ENCODE measurements at places on chromosomes 3 and 15. TPM values are rescaled to one million over a fixed set of nuclear protein-coding genes. Genes with fewer than 3 reads are reported as not detected.

The ULK4 gene
- 5.9 TPM for total RNA-seq

The CELSR3 gene
- total RNA-seq = 9.9 TPM

The GPR176 gene
- total RNA-seq = 4.2 TPM

The RGMA gene
- total RNA-seq = 3.3 TPM

The NFKBIZ gene
- 44.9 TPM for total RNA-seq

The MITF gene
- 15.5 TPM for total RNA-seq

The TRIP4 gene
- 15.5 TPM for total RNA-seq

GRCh38 chr15:68833700-68834331 lies 13.1 kb upstream of the ANP32A start:
- no peaks in the 10 kb centered on the region for H3K4me1 ChIP-seq
- H3K36me3 ChIP-seq = no peaks in the 10 kb centered on the region
- no peak overlapping the region for H3K27ac ChIP-seq
- no peak for DNase-seq
- no peaks in the 10 kb centered on the region for H3K27me3 ChIP-seq
- H3K4me3 ChIP-seq = no peak overlapping the region

GRCh38 chr3:188979669-188980310 lies 192.0 kb upstream of the TPRG1 start:
- DNase-seq = no peak
- H3K4me3 ChIP-seq = no peak overlapping the region
- H3K27me3 ChIP-seq = no peaks in the 10 kb centered on the region
- H3K36me3 ChIP-seq = no peaks in the 10 kb centered on the region

- H3K4me3 ChIP-seq = no peak overlapping the region
- no peaks in the 10 kb centered on the region for H3K4me1 ChIP-seq
- H3K27me3 ChIP-seq = no peaks in the 10 kb centered on the region
- H3K27ac ChIP-seq = no peak overlapping the region
- DNase-seq = no peak
- no peaks in the 10 kb centered on the region for H3K36me3 ChIP-seq
These were observed 158.8 kb downstream of the PDZRN3 start for GRCh38 chr3:73465926-73466325.

DNA sequence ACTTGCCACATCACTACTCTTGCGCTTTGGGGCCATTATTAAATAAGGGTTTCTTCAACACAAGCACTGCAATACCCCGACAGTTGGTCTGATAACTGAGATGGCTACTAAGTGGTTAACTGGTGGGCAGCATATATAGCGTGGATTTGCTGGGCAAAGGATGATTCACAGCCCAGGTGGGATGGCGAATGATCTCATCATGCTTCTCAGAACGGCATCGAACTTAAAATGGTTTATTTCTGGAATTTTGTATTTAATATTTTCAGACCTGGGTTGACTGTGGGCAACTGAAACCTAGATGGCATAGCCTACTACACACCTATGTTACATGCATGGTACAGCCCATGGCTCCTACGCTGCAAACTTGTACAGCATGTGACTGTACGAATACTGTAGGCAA lies 26.8 kb upstream of the TKT start:
- DNase-seq = no peak
- H3K4me3 ChIP-seq = no peak overlapping the region
- H3K4me1 ChIP-seq = no peaks in the 10 kb centered on the region
- H3K36me3 ChIP-seq = peaks cover 11% of the 10 kb centered on the region
- H3K27ac ChIP-seq = no peak overlapping the region
- no peaks in the 10 kb centered on the region for H3K27me3 ChIP-seq

DNA sequence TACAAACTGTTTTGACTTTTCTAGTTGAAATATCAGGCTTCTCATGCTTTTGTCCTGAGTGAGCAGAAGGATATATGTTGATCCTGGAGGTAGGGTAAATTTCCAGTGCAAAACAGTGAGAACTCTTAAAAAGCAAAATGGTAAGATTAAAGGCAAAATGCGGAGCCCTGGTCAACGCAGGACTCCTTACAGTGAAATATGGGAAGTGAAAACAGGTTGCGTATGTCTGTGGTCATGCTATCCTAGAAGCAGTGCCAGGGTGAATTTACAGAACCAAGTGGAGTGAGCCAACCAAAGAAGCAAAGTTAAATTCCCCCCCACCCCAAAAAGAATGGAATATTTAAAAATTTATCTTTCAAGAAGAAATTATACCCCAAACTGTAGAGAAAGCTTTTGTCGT lies 256.4 kb downstream of the NR2F2 start:
- no peak overlapping the region for H3K4me3 ChIP-seq
- no peaks in the 10 kb centered on the region for H3K27me3 ChIP-seq
- H3K4me1 ChIP-seq = no peaks in the 10 kb centered on the region
- no peak overlapping the region for H3K27ac ChIP-seq
- no peak for DNase-seq

DNA sequence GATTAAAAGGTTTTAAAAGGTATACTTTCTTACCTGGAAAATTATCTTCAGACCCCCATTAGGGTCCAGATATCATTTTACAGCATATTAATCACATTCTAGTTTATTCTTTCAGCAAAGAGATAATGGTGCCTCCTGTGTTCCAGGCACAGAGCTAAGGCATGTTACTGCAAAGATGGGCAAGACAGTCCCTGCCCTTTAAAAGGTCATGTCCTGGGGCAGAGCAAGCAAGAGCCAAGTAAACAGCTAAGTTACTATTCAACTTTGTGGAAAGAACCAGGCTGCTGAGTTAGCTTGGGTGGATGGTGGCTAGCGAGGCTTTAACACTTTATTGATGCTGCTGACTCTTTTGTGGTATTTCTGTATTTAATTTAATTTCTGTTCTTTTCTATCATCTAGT lies 75.0 kb downstream of the LRRC28 start:
- H3K27me3 ChIP-seq = no peaks in the 10 kb centered on the region
- H3K36me3 ChIP-seq = no peaks in the 10 kb centered on the region
- DNase-seq = no peak
- H3K4me3 ChIP-seq = no peak overlapping the region
- peaks cover 16% of the 10 kb centered on the region for H3K4me1 ChIP-seq

GRCh38 chr3:24375947-24376384 lies 118.7 kb downstream of the THRB start:
- H3K27ac ChIP-seq = no peak overlapping the region
- no peak for DNase-seq
- no peaks in the 10 kb centered on the region for H3K27me3 ChIP-seq
- H3K4me1 ChIP-seq = peaks cover 34% of the 10 kb centered on the region

DNA sequence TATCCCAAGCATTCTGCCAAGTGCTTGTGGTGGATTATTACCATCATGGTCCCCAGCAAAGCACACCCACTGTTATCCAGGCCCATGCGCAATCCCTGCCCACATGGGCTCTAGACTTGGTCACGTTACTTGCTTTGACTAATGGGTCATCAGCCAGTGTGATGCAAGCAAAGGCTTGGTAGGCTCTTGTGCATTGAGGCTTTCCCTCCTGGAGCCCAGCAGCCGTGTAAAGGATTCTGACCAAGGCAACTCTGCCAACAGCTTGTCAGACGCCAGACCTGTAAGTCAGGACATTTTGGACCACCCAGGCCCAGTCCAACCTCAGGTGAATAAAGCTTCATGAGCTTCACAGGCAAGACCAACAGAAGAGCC lies 93.9 kb downstream of the ABHD5 start:
- no peaks in the 10 kb centered on the region for H3K4me1 ChIP-seq
- no peaks in the 10 kb centered on the region for H3K36me3 ChIP-seq
- DNase-seq = no peak
- H3K4me3 ChIP-seq = no peak overlapping the region
- H3K27ac ChIP-seq = no peak overlapping the region
- H3K27me3 ChIP-seq = no peaks in the 10 kb centered on the region

DNA sequence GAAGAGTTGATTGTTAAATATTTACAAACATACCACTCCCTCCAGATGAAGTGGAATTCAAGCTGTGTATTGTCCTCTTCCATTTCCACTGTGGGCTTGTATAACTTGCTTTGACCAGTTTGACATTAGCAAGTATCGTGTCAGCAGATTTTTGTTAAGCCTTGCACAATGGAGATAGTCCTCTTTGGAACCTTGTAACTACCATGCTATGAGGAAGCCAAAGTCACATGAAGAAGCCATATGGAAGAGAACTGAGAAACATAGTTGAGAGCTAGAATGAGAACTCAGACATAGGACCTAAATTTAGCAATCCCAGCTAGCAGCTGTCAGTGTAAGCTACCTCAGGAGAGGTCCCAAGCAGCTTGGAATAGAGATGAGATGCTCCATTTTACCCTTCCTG lies 889.2 kb downstream of the PDCD6IP start:
- no peak overlapping the region for H3K27ac ChIP-seq
- DNase-seq = no peak
- H3K4me3 ChIP-seq = no peak overlapping the region
- H3K36me3 ChIP-seq = no peaks in the 10 kb centered on the region
- H3K4me1 ChIP-seq = no peaks in the 10 kb centered on the region

Measured in PC-9 (cell line).